ENCODE measurements at places on chromosomes 2 and 18.

GRCh38 chr18:79625195-79625923 is 54.2 kb upstream of the CTDP1 start:
- peak; percentile 29 for DNase-seq

GRCh38 chr2:44796771-44797170 is 144.7 kb upstream of the SIX3 start:
- DNase-seq, result no peak

DNA sequence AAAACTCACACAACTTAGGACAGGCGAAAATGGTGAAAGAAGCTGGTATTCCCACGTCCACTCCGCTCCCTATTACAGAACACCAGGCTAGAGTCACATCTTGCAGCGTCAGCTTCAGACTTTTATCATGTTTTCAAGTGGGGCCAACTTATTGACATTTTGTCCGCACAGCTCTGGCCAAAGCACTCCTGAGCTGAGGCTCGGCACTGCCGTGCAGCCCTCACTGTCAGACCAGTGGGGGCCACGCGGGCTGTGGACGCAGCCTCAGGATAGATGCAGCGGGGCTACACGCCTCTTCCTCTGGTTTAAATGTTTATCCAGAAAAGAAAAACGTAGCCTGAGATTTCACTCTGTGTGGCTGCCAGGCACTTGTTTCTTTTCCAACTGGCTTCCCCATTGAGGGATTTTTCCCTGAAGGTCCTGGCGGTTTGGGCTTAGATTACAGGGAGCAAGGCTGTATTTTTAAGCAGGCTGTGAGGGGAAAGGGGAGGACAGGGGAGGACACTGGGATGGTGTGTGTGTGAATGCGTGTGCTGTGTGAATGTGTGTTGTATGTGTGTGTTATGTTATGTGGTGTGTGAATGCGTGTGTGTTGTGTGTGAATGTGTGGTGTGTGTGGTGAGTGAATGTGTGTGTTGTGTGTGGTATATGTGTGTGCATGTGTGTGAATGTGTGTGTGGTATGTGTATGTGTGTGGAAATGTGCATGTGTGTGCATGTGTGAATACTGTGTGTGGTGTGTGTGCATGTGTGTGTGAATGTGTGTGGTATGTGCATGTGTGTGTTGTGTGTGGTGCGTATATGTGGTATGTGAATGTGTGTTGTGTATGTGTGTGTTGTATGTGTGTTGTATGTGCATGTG is 267.6 kb downstream of the DCDC2C start:
- no peak for DNase-seq

- no peak for DNase-seq
These were observed 21.8 kb downstream of the ATAD2B start for GRCh38 chr2:23905155-23905554.

- no peak for DNase-seq
These were observed 26.8 kb upstream of the NARS1 start for GRCh38 chr18:57648414-57648813.

- DNase-seq, result no peak
These were observed 137.3 kb upstream of the NFATC1 start for GRCh38 chr18:79258447-79258846.

DNA sequence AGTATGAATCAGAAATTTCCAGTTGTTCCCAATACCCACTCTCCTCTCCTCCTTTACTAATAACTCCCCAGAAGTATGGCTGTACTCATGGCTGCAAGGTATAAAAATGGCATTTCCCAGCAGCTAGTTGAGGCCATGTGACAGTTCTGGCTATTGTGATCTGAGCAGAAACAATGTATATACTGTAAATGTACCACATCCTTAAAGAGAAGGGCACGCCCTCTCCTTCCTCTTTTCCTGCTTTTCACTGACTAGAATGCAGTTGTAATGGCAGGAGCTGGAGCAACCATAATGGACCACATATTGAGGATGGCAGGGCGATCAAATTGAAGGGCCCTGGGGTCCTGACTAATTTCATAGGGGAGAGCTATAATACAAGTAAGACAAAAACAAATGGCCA is 211.2 kb downstream of the TNS1 start:
- no peak for DNase-seq

GRCh38 chr2:130823886-130824491 is 12.7 kb upstream of the ARHGEF4 start:
- no peak for DNase-seq

DNA sequence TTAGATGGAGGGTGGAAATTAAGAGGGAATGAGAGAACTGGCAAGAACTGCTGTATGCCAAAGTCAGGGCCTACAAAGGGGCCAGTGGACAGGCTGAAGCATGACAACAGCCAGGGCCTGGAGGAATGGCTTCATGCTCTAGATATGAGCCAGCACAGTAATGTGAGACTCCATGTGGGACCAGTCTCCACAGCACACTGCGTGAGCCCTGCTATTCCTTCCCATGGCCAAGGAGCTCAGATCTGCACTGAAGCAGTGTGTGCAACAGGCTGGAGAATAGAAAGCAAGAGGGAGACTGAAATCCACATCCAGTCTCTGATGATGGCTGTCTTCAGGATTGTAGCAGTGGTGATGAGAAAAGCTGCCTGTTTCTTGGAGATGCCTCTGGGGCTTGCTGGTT is 162.8 kb downstream of the TPGS2 start:
- no peak for DNase-seq

- DNase-seq, result peak; percentile 58
These were observed 10.5 kb downstream of the CCDC93 start for GRCh38 chr2:118003396-118003824.

DNA sequence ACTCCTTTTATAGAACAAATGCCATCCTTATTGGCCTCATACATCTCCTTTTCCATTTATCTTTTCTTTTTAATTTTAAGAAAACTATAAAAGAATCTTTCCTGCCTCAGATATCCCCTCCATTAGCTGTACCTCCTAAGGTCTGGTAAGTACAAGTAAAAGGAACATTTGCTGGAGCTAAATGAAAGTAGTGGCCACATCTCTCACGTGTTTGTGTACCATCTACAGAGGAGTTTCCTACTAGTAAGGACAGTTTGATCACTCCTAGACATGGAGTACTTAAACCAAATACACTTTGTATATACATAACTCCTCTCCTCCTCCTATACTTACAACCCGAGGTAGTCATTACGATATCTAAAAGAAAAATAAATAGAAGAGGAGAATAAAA is 504.8 kb downstream of the LRRTM4 start:
- DNase-seq, result no peak

GRCh38 chr2:40751981-40752380 is 300.1 kb upstream of the SLC8A1 start:
- no peak for DNase-seq

DNA sequence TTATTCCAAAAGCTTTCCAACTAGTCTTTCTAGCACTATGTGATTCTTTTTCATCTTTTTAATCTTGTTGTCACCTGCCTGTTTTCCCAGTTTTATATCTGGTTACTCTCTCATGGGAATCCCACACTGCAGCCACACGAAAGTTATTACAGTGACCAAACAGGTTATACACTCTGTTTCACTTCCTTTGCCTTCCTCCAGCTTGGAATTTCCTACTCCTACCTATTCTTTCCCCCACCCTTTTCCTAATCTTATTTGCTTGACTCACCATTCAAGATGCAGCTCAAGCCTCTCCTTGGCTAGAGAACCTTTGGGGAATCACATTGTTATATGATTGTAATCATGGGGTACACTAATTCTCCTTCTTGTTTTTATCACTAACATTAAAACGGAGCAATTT is 13.4 kb upstream of the TLK1 start:
- no peak for DNase-seq

DNA sequence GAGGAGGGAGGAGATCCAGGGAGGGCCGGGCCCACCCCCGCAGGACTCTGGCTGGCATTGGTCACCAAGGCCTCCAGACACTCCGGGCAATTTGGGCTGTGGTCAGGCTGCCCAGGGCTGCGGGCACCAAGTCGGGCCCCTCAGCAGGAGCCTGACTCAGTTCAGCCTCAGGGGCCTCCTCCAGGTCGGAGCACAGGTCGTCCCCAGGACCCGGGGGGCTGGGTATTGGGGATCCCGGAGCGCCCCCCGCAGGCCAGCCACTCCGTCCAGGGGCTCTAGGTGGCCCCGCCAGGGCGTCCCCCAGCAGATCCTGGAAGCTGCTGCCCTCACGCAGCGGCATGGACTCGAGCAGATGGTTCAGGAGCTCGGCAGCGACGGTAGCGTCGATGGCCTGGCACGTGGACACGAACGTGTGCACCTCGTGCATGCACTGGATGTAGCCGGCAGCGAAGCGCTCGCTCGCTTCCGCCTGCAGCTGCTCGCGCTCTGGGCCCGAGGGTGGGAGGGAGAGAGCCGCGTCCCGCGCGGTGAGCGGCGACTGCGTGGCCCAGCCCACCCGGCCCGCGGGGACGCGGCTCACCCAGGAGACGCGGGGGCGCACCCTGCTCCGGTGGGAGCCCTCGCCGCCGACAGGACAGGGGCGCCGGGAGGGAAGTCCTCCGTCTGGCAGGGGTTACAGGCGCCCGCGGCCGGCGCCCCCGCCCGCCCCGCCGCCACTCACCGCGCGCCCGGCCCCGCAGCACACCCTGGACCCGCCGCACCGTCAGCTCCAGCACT is 884 bp downstream of the HES6 start:
- peak; percentile 49 for DNase-seq

DNA sequence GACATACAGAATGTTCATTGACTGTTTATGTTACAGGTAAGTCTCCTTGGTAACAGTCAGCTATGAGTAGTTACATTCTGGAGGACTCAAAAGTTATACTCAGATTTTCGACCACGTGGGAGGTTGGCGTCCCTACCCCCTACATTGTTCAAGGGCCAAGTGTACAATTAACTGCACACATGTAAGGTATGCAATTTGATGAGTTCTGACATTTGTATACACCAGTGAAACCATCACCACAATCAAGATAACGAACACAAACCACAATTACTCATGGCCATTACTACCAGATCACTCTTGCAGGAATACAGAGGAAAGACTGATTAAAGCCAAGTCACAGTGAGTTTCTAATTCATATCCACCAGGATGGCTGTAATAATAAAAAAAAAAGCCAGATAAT is 39.6 kb upstream of the LDLRAD4 start:
- no peak for DNase-seq

- DNase-seq, result no peak
These were observed 126.5 kb downstream of the LPIN1 start for GRCh38 chr2:11872948-11873269.

GRCh38 chr18:48785091-48785614 is 165.6 kb downstream of the SMAD7 start:
- peak; percentile 49 for DNase-seq

GRCh38 chr2:54419855-54420523 is 36.1 kb upstream of the SPTBN1 start:
- no peak for DNase-seq

DNA sequence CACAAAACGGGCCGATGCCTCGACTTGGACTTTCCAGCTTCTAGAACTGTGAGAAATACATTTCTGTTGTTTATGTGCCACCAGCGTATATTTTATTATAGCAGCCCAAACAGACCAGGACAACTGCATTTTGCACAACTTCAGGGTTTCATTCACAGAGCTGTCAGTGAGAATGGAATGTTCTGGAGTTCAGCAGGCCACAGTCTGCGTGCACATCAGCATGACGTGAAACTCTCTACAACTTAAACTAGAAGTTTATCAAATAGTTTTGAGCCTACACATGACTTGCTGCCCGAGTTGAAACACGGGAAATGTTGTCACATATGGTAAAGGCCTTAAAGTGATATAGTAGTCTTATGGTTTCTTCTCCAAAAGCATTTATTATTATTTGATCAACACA is 3.9 kb upstream of the TRIB2 start:
- DNase-seq, result no peak

GRCh38 chr2:137963535-137964065 is 673 bp upstream of the HNMT start:
- no peak for DNase-seq

- no peak for DNase-seq
These were observed 23.4 kb downstream of the BCL11A start for GRCh38 chr2:60529785-60530627.

DNA sequence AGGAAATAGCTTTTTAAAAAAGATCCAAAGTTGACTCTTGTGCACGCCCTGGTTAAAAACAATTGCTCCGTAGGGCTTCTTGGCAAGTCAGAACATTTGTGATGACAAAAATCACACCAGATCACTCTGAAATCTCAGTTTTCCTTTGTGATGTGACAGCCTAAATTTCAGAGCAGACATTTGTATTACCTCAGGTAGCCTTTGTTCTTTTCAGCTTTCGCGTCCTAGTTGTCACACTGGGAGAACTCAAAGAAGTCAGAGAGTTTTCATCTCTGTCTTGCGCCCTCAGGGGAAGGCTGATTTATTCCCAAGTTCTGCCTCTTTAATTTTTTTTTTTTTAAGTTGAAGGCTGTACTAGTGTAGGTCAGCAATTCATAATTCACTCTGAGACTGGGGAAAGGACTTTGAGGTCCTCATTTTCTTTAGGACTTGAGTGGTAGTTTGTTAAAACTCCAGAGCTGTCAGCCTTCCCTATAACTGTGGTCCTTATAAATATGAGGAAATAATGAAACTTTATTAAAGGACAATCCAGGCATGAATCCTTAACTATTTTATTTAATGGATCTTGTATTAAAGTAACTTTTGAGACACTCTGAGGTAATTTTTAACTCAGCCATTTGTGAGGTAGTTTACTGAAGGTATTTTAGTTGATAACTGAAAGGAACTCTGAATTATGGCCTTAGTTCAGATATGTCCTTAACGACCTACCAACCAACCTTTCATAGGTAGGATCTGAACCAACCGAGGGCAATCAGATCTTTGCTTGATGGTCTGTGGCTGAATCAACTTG is 525.1 kb upstream of the FAM98A start:
- no peak for DNase-seq

GRCh38 chr2:135125940-135126339 is 73.8 kb downstream of the RAB3GAP1 start:
- DNase-seq, result no peak

DNA sequence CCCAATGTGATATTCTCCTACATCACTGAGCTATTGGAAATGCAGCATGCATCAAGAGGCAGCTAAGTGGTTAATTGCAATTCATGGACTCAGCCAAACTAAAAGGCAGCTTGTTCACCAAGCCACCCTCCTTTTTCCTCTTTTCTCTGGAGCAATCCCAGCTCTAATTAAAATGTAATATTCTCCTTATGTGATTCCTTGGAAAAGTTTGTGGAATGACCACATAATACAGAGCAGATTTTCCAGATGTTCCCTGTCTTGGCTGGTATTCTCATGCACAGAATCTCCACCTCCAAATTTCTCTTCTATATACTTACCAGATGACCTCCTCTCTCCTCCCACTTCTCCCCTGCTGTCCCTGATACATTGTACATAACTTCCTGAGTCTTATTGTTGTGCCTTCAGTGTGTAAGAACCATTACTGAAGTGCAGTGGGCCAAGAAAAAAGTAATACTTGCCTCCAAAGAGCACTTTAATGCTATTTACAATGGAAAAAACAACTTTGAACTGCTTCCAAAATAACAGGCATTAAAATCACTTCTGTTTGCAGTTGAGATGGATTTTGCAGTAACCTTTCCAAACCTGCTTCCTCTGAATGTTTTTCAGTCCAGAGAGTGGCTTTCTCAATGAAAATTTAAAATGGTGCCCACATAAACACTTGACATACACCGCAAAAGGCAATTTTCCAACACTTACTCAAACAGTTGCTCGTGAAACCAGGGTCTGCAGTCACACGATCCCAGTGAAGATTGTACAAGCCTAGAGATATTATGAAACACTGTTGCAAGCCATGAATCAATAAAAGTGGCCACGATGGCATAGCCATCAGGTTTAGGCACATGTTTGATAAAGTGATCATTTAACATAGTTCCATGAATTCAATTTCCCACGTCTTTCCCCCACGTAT is 258.0 kb downstream of the MTX2 start:
- no peak for DNase-seq

Data from CD4-positive, alpha-beta T cell treated with Interferon alpha-2 for 1 hour (primary cell).